ENCODE measurements at places on chromosomes 13 and 19.

- no peak for DNase-seq
These were observed at the start of gene CACNG7 for GRCh38 chr19:53908935-53909415. CACNG7 (plus strand) TSS chr19:53909278; CDS start chr19:53912832, 3,554 bp downstream.

GRCh38 chr13:107339209-107339608 is 771.3 kb upstream of the ARGLU1 start:
- DNase-seq, result no peak

DNA sequence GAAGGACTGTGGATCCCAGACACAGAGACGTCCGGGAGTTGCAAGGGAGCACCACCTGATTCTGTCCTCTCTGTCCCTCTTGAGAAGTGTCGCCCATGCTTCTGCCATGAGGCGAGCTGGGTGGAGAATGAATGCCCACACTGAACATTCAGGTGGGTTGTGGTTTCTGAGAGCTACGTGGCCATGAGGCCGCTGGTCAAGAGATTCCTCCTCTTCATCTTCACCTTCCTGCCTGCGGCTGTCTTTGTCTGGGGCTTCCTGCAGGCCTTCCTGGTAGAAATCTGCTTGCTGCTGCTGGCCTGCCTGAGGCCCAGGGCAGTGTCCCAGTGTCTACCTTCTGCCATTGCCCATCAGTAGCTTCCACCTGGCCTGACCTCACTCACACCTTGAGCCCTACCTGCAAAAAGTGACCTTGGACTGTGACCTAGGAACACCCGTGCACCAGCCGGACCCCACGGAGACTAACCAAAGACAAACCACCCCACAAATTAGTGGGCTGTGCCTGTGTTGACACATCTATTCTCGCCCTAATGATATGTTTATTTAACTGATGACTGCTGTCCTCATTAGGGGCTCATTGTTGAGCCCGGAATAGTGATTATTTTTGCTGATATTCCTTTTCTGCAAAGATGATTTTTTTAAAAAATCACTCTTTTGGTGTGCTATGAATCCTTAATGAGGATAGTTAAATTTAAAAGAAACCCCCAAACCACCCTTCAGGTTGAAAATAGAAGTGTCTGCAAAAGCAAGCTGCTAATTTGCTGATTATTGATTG is 38.7 kb upstream of the ZNF536 start:
- no peak for DNase-seq

- DNase-seq, result no peak
These were observed 29.7 kb downstream of the GTF2F2 start for GRCh38 chr13:45149964-45150363.

- peak; percentile 43 for DNase-seq
These were observed 22.5 kb downstream of the C13orf46 start for GRCh38 chr13:113951246-113951999.

DNA sequence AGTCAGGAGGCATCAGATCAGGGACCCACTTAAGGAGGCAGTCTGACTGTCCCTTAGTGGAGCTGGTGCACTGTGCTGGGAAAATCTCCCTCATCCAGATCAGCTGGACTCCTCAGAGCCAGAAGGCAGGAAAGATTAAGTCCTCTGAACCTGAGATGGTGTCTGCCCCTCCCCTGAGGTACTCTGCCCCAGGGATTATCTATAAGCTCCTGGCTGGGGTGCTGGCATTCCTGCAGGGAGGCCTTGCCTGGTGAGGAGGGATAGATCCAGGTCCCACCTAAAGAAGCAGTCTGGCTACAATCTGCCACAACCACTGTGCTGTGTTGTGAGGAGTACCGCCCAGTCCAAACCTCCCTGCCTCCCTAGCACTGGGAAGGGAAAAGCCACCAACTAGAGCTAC is 81.2 kb downstream of the NHLRC3 start:
- no peak for DNase-seq

DNA sequence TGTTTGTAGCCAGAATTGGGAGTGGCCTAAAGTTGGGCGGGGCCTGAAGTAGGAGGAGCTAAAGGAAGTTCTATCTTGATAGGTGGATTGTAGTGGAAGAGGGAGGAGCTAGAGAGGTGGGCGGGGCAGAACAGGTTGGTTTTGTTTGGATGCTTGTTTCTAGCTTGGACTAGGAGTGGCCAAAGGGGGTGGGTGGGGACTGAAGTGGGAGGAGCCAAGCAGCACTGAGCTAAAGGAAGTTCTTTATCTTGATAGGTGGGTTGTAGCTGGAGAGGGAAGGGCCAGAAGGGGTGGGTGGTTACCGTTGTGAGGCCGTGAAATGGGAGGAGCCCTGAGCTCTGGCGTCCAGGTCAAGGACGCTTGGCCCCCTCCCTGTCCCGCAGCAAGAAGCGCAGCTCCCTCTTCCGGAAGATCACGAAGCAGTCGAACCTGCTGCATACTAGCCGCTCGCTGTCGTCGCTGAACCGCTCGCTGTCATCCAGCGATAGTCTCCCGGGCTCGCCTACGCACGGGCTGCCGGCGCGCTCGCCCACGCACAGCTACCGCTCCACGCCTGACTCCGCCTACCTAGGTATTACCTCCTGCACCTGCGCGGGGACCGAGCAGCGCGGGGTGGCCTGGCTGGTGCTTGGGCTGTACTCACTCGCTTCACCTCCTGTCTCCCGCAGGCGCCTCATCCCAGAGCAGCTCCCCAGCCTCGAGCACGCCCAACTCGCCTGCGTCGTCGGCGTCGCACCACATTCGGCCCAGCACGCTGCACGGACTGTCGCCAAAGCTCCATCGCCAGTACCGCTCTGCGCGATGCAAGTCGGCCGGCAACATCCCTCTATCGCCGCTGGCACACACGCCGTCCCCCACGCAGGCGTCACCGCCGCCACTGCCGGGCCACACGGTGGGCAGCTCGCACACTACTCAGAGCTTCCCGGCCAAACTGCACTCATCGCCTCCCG is 8.0 kb downstream of the DNASE2 start:
- peak; percentile 86 for DNase-seq

DNA sequence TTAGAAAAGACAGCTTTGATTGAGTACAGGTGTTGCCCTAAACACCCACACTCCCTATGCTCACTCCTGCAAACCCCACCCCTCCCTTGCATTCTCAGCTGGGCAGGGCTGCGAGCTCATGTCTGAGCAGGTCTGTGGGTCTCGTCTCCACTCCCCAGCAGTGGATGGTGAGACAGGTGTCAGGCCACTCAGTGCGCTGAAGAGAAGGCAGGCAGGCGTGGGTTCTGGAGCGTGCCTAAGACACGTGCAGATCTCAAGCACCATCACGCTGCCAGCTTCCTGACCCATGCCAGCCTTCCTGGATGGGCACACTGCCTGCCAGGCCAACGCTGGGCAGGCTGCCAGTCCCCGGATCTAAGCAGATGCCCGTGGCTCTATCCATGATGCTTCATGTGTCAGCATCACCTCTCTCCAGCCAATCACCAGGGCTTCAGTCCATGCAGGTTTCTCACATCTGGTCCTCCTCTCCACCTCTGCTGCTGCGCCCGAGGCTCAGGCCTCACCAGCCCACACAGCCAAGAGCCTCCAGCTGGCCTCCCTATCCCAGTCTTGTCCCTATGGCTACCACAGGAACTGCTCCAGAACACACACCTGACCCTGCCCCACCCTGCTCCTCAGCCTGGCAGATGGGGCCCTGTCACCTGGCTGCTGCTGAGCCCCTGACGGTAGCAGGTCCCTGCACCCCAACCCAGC is 42.6 kb downstream of the EPS15L1 start:
- DNase-seq, result no peak

DNA sequence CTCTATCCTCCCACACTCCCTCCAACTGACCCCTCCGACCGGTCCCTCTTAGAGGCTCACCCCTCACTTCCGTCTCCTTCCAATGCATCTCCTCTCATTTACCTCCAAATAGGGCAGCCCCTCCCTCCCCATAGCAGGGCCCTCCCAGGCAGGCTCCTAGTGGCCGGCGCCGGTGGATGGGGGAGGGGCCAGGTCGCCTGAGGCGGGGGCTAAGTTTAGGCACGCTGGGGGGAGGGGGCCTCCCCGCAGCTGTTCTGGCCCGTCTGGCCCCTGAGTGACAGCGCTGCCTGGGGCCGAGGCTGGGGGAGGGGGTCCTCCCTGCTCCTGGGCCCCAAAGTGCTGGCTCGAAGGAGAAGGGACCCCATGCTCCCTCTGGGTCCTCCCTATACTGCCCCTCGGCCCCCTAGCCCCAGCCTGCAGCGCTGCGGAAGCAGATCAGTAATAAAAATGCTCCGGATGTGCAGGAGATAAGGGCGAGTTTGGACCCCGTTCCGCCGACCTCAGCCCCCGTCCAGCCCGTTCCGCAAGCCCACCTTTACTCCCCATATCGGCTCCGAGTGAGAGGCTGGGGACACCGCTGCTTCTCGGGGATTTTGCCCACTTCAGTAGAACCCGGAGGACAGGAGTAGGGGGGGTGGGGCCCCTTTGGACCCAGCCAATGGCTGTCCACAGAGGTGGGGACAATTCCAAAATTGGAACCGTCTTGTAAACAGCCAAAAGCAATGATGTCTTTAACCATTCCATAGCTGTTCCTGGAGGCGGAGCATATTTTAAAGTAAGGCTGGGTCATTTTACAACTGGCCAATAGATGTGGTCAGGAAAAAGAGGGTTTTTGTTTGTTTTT is 4.0 kb downstream of the RTN2 start:
- no peak for DNase-seq

- no peak for DNase-seq
These were observed 8.9 kb upstream of the TMEM160 start for GRCh38 chr19:47057328-47057727.

DNA sequence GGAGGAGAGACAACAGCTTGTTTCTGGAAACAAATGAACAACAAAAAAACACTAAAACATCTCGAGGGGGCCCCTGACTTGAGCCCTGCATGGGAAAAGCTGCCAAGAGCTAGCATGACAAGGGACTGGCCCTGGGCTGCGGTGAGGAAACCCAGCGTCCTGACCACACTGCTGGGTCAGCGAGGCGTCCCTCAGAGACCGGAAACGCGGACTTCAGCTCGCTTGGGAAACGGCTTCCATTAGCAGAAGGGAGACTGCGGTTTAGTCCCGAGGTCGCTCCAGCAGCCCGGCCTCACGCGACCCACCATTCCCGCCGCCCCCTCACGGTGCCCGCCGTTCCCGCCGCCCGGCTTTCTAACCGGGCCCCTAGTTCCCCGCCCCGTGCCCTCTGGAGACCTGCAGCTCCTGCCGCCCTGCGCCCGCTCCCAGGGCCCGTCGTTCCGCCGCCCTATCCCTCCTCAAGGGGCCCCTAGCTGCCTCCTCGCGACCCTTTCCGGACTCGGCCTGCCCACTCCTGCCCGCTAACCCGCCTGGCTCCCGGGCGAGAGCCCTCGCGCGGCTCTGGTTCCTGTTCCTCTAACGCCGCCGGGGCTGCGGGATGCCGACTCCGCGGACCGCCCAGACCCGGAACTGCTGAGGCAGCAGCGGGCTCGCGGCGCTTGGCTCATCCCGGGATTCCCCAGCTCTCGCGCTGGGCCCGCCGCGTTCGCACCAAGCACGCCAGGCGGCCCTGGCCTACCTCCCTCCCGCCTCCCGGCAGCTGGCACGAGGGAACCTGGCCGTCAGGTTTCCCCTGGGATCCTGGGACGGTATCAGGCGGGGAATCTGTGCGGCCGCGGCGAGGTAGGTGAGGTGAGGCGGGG is at the start of gene CCDC122:
TSS of gene CCDC122 (minus strand) at position 849 of the 863 bp plus-strand sequence. CDS start 10,364 bp downstream, outside the sequence.
- peak; percentile 81 for DNase-seq

- no peak for DNase-seq
These were observed 146.6 kb downstream of the PCDH9 start for GRCh38 chr13:67083519-67083918.

All from CD4-positive, alpha-beta T cell treated with Interleukin-17A for 1 hour (primary cell).